ENCODE measurements at places on chromosomes 12 and 14. TPM values are rescaled to one million over a fixed set of nuclear protein-coding genes. Genes with fewer than 3 reads are reported as not detected.

SPATS2 gene
- 12.0 TPM for total RNA-seq

PZP gene
- not detected for total RNA-seq

WDHD1 gene
- total RNA-seq = 53.8 TPM

SPIC gene
- not detected for total RNA-seq

KLRF2 gene
- total RNA-seq = not detected

GRCh38 chr12:29534935-29535334 lies 37.4 kb upstream of the OVCH1 start:
- no peaks in the 10 kb centered on the region for H3K36me3 ChIP-seq
- H3K4me3 ChIP-seq = no peak overlapping the region
- no peaks in the 10 kb centered on the region for H3K4me1 ChIP-seq
- H3K27me3 ChIP-seq = peaks cover 9% of the 10 kb centered on the region

GRCh38 chr12:123960856-123961255 lies 11.8 kb downstream of the CCDC92 start:
- no peak overlapping the region for H3K27ac ChIP-seq
- peaks cover 6% of the 10 kb centered on the region for H3K27me3 ChIP-seq
- H3K36me3 ChIP-seq = no peaks in the 10 kb centered on the region
- no peak for DNase-seq

ART4 gene
- total RNA-seq = not detected

PTPRQ gene
- total RNA-seq = not detected

ANAPC7 gene
- 72.0 TPM for total RNA-seq

Data from activated T-helper 1 cell treated with anti-CD3 and anti-CD28 coated beads, Interleukin-12 subunit alpha, Interleukin-12 subunit beta, Interleukin-2, Interleukin-4 antibody, amounts not matched to agents 30 ng/mL and 10 ng/mL and 1 ng/mL, durations not matched to agents 14 hours and 24 hours and 36 hours (primary cell).